ENCODE measurements at places on chromosomes 1 and 21.

DNA sequence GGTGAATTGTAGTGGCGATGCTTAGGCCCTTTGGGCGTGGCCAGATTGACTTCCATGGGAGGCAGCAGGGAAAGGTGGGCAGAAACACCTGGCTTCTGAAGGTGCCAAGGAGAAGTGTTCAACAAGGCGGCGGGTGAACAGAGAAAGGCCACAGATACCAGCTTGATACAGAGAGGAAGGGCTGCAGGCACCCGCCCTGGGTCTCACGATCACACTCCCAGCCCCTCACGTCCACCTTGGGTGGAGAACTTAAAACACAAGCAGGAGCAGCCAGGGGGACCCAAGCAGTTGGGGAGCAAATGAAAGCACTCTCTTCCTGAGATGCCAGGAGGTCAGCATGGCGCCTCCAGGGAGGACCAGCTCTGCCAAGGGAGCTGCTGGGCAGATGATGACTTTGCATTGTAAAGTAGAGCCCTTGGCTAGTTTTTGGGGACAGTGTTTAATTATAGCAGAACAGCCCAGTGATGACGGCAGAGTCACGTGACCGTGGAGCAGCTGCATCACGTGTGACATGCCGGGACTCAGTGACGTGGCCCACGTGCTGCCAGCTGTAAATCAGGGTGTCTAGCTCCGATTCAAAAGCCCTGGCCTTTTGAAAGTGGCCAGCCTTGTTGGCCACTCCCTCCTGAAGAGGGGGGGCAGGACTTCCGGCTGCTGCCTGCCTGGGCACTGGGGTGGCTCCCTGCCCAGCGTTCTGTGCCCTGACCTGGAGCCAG is 19.0 kb downstream of the SLC37A1 start:
- peak; percentile 82 for DNase-seq

GRCh38 chr1:28437924-28438699 is 67.7 kb upstream of the RCC1 start:
- peak; percentile 85 for DNase-seq

GRCh38 chr1:168470901-168471431 is 72.8 kb downstream of the XCL2 start:
- no peak for DNase-seq

DNA sequence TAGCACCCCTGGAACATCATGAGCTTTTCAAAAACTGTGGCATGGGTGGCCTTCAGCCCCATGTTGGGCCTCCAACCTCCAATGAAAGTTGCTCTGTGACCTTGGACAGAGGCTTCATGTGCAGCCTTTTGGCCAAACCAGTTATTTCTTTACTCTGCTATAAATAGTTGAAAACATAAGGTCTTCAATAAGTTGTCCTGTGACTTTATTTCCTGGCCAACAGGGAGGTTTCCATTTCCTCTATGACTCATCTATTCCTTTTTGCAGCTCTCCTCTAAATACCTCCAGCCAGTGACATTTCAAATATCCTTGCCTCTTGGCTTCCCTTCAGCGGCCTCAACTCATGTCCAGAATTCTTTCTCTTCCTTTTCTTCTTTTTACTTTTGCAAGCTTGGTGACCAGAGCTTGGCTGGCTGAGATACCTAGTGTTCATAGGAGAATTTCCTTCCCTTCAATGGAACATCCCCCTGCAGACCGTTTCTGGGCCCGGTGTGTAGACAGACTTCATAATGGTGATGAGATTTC is 22.7 kb upstream of the TRIM67 start:
- no peak for DNase-seq

DNA sequence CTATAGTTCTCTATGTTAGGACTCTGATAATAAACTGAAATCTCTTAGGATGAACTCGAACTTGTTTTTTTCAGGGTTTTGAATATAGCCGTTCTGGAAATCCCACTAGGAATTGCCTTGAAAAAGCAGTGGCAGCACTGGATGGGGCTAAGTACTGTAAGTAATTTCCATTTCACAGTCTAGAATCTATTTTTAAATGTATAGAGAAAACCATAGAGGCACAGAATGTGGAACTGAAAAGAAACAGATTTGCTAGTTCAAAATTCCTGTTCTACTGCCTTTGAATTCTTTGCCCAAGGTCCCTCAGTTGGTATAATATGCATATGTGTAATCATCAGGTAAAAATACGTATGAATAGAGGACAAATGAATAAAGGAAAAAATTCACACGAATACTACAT is 4.8 kb downstream of the CTH start:
- no peak for DNase-seq

DNA sequence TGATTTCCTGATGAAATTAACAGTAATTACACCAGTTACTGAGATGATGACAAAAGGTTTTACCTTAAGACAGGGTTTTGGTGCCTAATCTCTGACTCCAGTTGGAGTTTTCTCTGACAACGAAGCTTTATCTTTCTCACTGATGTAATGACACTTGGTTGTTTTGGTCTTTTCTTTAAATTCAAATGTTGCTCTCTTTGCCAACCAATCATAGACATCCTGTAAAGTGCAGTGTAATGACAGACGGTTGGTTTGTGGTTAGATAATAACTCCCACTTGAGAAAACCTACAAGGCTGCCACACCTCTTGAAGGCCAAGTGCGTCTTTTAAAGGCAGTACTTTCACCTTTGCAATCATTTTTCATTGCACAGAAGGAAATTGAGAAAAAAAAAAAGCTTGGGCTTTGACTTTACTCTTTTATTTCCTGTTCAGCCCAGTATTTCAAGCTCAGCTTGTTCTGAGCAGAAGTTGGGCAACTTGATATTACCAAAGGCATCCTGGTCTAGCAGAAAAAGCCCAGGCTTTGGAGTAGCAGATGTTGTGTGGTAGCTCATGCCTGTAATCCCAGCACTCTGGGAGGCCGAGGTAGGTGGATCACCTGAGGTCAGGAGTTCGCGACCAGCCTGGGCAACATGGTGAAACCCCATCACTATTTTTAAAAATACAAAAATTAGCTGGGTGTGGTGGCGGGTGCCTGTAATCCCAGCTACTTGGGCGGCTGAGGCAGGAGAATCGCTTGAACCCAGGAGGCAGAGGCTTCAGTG is 14.9 kb downstream of the PDIK1L start:
- DNase-seq, result no peak

- no peak for DNase-seq
Observed at GRCh38 chr21:14097881-14098499, 112.8 kb downstream of the LIPI start.

- DNase-seq, result peak; percentile 58
Observed at GRCh38 chr1:202162047-202162417, 1.6 kb upstream of the PTPN7 start.

- DNase-seq, result peak; percentile 60
Observed at GRCh38 chr21:31530897-31531705, 128.4 kb upstream of the SOD1 start.

DNA sequence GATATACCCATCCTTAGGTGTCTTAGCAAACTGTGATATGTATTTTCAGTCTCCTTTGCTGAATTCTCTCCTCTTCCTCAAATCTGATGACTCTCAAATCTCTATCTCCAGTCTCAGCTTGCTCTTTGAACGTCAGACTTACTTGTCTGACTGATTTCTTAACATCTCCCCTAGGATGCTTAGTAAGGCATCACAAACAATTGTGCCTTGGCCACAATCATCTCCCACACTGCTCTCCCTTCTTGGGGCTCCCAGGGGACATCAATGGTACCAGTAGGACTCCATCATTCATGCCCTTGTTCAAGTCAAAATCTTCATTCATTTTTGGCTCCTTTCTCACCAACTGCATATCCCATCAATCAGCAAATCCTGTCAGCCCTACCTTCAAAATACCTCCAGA is 42.0 kb downstream of the GNG12 start:
- no peak for DNase-seq

GRCh38 chr1:193543259-193543658 is 356.8 kb upstream of the B3GALT2 start:
- no peak for DNase-seq

DNA sequence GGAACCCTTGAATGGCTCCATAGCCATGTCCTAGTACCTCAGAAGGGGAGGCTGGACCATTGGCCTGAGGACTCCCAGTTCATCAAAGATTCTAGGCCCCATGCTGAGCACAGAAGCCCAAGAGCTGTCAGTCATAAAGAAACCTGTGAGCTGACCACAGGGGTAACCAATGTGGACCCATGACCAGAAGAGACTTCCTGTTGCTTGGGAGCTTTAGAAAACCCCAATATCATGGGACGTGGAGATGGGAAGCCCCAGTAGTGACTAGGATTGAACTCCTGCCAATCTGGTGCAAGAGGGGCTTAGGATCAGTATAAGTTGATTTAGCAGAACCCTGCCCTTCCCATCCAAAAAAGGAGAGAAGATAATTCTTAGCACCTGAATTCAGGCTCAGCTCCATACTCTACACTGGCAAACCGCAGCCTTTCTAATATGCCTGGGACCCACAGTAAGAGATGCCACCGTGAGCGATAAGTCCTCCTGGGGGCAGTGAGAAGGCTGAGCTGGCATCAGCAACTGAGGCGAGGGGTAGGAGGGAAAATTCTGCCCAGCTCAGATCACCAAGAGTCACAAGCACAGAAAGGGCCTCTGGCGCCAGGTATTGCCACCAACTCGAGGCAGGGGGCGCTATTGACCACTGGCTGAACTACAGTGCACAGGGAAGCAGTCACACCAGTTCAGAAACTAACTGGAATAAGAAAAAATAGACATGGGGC is 108.9 kb downstream of the CAPN8 start:
- peak; percentile 81 for DNase-seq

DNA sequence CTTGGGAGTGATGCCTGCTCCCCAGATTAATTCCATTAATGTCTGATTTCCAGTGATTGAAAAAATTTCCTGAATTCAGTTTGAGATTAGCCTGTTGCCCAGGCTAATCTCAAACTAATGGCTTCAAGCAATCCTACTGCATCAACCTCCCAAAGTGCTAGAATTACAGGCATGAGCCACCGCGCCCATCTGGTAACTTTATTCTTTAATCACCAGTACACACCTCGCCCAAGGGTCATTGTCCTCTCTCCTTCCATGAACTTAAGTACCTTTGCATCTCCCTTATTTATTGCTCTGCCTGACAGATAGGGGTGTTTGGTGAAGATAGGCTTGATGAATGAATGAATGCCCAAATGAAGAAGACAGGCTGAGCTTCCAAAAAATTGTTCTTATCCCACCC is 366.5 kb downstream of the SIPA1L2 start:
- no peak for DNase-seq

DNA sequence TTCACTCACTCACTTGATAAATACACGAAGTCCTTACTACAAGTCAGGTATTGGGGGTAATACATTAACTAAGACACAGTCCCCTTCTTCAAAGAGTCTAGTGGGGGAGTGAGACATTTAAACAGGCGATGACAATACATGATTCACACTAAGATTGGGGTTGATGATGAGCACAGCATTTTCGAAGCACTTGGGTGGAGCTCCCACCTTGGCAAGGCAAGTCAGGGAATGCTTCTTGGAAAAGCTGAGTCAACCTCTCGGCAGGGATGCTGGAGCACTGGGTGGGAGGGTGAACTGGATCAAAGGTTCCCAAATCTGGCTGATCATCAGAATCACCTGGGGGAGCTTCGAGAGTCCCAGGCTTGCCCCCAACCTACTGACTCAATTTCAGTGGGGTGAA is 57.9 kb upstream of the ENAH start:
- no peak for DNase-seq

GRCh38 chr1:52141513-52142219 is at the start of gene ZFYVE9:
Gene ZFYVE9, plus strand, starts transcription at chr1:52142089. Its CDS starts 91,118 bp downstream, at chr1:52233207.
- DNase-seq, result peak; percentile 90

- DNase-seq, result peak; percentile 47
Observed at GRCh38 chr1:154993572-154994268, at the start of gene LENEP. Gene LENEP, plus strand, starts transcription at chr1:154993586. Its CDS starts 22 bp downstream, at chr1:154993608.

GRCh38 chr1:15353839-15354579 is 55.7 kb upstream of the EFHD2 start:
- no peak for DNase-seq

DNA sequence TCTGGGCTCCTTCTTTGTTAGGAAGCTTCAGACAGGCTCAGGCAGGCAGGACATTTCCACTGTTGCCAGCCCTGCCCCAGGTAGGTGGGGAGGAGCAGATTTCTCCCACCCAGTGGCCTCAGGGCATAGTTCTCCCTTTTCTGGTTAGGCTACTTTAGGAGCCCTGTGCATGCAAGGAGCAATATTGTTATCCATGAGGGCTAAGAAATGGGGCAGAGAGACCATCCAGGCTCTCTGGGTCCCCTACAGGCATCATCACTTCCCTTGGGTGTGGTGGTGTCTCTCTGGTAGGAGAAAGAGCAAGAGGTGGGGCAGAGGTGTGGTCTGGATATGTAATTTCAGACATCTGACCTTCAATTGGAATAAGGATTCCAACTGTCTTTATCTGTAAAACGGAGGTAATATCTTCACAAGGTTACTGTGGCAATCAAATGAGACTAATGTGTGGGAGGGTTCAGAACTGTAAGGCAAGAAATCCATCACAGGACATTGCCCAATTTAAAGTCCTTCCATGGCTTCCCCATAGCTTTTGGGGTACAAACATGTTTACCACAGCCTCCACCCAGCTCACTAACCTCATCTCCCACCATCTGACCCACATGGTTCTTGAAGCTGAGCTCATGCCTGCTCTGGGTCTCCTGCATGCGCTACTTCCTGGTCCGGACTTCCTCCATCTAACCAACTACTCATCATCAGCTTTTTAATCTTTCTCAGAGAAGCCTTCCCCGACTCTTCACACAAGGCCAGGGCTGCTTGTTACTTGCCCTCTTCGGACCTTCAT is 26.1 kb downstream of the PCAT6 start:
- DNase-seq, result no peak
